GM12878 (cell line): ENCODE measurements at places on chromosomes 11 and 22. TPM values are rescaled to one million over a fixed set of nuclear protein-coding genes. Genes with fewer than 3 reads are reported as not detected.

Gene CLDN5
- total RNA-seq = 0.15 TPM in 1 of 2 replicates, not detected in the other

GRCh38 chr11:121452609-121453150 lies at the start of gene SORL1-AS1:
SORL1-AS1 (minus strand) TSS chr11:121452967.
- DNase-seq = no peak
- H3K4me3 ChIP-seq = peak within 1 kb of the TSS; percentile 77
- H3K27ac ChIP-seq = peak within 1 kb of the TSS; percentile 76
- H3K4me1 ChIP-seq = peaks cover 44% of the 10 kb centered on the region

- H3K27ac ChIP-seq = no peak overlapping the region
- no peaks in the 10 kb centered on the region for H3K36me3 ChIP-seq
- no peak for DNase-seq
- H3K27me3 ChIP-seq = no peaks in the 10 kb centered on the region
- H3K4me3 ChIP-seq = no peak overlapping the region
Measured at GRCh38 chr11:15727520-15727914, 612.8 kb downstream of the INSC start.

Gene IGLL1
- total RNA-seq = not detected in 2 replicates
